K562 (cell line): ENCODE measurements at places on chromosomes 5 and 9. TPM values are rescaled to one million over a fixed set of nuclear protein-coding genes. Genes with fewer than 3 reads are reported as not detected.

- peaks cover 11% of the 10 kb centered on the region for H3K4me1 ChIP-seq
- no peaks in the 10 kb centered on the region for H3K36me3 ChIP-seq
- no peak overlapping the region for H3K27ac ChIP-seq
- no peak overlapping the region for H3K4me3 ChIP-seq
- DNase-seq = no peak
- H3K27me3 ChIP-seq = peaks cover 34% of the 10 kb centered on the region
These were observed 1.1 kb upstream of the GNA14 start for GRCh38 chr9:77649109-77649812.

DNA sequence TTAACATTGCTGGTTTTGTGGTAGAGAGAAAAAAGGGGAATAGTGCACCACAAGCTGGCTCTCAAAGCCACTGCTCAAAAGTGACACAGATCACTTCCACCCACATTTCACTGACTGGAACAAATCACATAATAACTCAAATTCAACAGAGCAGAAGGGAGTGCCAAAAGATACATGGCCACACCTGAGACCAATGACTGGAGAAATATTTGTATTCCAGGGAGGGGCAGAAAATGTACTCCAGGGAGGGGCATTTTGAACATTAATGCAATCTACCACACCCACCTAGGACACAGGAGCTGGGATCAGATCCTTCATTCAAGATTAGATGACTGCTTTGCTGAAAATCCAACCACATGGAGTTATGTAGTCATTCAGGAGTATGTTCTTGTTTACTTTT is 44.8 kb upstream of the ALDOB start:
- DNase-seq = no peak
- H3K4me3 ChIP-seq = no peak overlapping the region
- H3K27ac ChIP-seq = no peak overlapping the region
- peaks cover 14% of the 10 kb centered on the region for H3K27me3 ChIP-seq
- H3K36me3 ChIP-seq = peaks cover 9% of the 10 kb centered on the region; the same call in 2 of the 3 replicates

GRCh38 chr9:128160603-128160987 is 530 bp downstream of the BBLN start:
- peaks cover 34% of the 10 kb centered on the region for H3K36me3 ChIP-seq
- no peaks in the 10 kb centered on the region for H3K27me3 ChIP-seq
- peak overlapping the region; percentile 83 for H3K27ac ChIP-seq
- H3K4me1 ChIP-seq = peaks cover 43% of the 10 kb centered on the region
- H3K4me3 ChIP-seq = peak overlapping the region; percentile 72

GRCh38 chr5:32837211-32837610 is 126.1 kb downstream of the NPR3 start:
- no peak for DNase-seq
- no peaks in the 10 kb centered on the region for H3K36me3 ChIP-seq
- no peak overlapping the region for H3K27ac ChIP-seq
- H3K4me1 ChIP-seq = no peaks in the 10 kb centered on the region
- H3K4me3 ChIP-seq = no peak overlapping the region

DNA sequence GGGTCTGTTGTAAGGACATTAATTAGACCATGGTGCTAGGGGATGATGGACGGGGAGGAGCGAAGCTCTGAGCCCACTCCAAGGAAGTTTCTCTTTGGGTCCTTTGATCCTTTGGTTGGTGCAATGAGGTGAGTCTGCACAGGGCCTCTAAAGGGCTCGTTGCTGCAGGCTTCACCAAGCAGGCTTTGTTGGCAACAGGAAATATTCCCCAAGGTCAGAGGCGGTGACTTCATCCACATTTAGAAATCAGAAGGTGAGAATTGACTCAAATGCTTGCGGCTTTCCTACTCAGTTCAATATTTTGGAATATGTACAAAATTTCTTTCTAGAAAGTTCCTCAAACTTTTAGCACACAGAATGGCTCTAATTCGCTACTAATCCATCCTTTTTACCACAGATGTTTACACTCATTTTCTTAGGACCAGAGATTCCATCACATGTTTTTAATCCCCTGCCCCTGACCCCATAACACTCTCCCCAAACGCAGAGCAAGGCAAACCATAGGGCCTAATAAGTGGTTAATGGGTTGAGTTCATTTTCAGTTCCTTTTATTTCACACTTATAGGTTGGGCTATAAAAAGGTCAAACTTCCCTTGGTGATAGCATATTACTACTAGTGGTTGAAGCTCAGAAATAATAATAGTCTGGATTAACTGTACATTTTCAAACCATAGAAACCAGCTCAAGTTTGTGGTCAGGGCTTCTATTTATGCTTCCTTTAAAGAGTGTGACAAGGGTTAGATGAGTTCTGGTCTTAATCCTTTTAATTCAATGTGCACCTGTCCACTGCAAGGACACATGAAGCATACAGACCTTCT is 37.3 kb upstream of the TMEM252 start:
- no peaks in the 10 kb centered on the region for H3K36me3 ChIP-seq
- no peaks in the 10 kb centered on the region; the same call in 1 of the 2 replicates for H3K27me3 ChIP-seq
- H3K4me3 ChIP-seq = no peak overlapping the region

DNA sequence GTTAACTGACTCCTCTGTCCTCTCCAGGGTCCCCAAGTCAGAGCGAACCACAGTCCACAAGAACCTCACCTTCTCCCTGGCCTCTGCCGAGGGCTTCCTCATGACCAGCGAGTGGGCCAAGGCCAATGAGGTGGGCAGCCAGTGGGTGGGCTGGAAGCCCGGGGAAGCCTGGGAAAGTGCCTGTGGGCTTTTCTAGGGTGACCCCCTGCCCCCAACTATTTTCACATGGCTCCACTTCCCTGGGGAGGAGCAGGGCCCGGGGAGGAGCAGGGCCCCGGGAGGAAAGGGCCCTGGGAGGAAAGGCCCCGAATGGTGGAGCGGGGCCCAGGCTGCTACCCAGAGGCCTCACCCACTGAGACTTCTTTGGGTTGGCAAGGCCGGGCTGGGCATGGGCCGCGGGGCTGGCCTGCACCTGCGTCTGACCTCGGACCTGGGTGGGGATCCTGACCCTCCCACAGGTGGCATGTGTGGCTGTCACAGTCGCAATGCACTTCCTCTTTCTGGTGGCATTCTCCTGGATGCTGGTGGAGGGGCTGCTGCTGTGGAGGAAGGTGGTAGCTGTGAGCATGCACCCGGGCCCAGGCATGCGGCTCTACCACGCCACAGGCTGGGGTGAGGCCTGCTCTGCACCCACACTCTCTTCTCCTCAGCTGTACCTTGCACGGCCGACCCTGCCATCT is 17.9 kb downstream of the ADGRD2 start:
- no peaks in the 10 kb centered on the region; the same call in 2 of the 3 replicates for H3K4me1 ChIP-seq
- peaks cover 19% of the 10 kb centered on the region; the same call in 2 of the 3 replicates for H3K27me3 ChIP-seq
- H3K4me3 ChIP-seq = no peak overlapping the region
- H3K36me3 ChIP-seq = no peaks in the 10 kb centered on the region
- no peak overlapping the region for H3K27ac ChIP-seq

- no peaks in the 10 kb centered on the region for H3K27me3 ChIP-seq
- no peak overlapping the region for H3K27ac ChIP-seq
- no peak for DNase-seq
These were observed 110.7 kb downstream of the CFAP95 start for GRCh38 chr9:69931340-69931739.

- H3K4me1 ChIP-seq = no peaks in the 10 kb centered on the region
- H3K27ac ChIP-seq = no peak overlapping the region
- H3K4me3 ChIP-seq = no peak overlapping the region
- DNase-seq = no peak
These were observed 300.0 kb downstream of the YTHDC2 start for GRCh38 chr5:113813466-113813865.

DNA sequence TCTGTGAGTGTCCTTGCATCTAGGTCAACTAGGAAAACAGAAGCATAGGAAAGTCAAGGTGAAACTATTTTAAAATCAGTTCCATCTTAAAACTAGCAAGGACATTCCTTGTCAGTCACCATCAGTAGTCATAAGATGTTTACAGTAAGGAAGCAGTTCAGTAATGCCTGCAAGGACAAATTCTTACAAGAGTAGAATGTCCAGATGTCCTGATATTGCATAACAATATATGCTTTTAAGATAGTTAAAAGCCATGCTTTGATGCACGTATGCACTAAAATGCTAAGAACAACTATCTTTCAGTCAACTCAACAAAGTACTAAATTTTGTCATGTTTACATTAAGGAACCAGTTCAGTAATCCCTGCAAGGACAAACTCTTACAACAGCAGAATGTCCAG is 11.3 kb upstream of the SVEP1 start:
- H3K4me3 ChIP-seq = no peak overlapping the region
- no peaks in the 10 kb centered on the region for H3K4me1 ChIP-seq

DNA sequence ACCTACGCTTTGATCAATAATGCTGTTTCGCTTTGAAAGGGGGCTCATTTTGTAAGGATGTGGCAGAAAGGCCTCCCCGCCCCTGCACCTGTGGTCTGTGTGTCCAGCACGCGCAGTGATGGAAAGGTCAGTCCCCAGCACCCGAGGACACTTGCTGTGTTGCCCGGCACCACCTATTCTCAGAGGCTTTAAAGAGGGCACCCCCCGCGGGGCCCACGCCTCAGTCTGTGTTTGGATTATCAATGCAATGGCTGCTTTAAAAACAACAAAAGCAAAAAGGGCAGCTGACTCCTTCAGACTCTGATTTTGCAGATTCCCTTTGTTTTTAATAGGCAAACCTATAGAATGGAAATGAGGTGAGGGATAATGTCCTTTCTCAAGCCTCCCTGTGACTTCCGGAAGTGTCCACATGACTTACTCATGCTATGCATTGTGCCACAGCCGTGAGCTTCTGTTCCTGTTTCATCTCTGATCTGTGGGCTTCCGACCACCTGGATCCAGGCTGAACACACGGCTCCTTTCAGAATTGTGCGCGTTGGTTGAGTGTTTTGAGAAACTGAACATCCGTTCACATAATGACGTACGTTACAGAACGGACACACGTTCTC is 416.2 kb downstream of the IRX2 start:
- H3K27me3 ChIP-seq = peaks cover 36% of the 10 kb centered on the region; the same call in 2 of the 3 replicates
- no peaks in the 10 kb centered on the region for H3K36me3 ChIP-seq
- H3K4me1 ChIP-seq = no peaks in the 10 kb centered on the region
- no peak overlapping the region for H3K27ac ChIP-seq
- no peak overlapping the region for H3K4me3 ChIP-seq

GRCh38 chr5:11715461-11716196 is 188.6 kb downstream of the CTNND2 start:
- H3K36me3 ChIP-seq = no peaks in the 10 kb centered on the region
- H3K4me1 ChIP-seq = no peaks in the 10 kb centered on the region
- H3K27ac ChIP-seq = no peak overlapping the region
- no peak overlapping the region for H3K4me3 ChIP-seq

DNA sequence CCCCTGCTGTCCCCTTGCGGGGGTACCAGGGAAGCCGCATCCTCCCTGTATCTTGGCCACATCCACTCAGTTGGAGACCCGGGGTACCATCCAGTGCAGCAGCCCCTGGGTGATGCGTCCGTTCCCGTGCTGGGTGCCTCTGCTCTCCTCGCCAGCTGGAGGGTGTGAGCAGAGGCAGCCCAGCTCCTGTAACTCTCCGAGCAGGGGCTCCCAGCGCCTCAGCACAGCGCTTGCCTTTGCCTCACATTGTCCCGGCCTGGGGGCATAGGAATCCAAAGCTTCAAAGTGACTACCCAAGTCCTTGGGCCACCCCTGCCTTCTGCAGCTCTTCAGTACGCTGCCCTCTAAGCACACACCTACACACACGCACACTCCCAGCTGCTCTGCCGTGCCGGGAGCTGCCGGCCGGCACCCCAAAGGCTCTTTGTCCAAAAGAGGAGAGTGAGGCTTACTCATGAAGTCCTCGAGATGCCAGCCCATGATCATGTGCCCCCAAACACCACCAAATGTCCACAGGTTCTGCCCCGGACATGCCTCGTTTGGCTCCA is 733 bp downstream of the ANGPTL2 start:
- no peak for DNase-seq
- no peaks in the 10 kb centered on the region for H3K36me3 ChIP-seq
- H3K27me3 ChIP-seq = peaks cover 41% of the 10 kb centered on the region; the same call in 2 of the 3 replicates
- H3K4me3 ChIP-seq = no peak overlapping the region
- peaks cover 14% of the 10 kb centered on the region for H3K4me1 ChIP-seq

DNA sequence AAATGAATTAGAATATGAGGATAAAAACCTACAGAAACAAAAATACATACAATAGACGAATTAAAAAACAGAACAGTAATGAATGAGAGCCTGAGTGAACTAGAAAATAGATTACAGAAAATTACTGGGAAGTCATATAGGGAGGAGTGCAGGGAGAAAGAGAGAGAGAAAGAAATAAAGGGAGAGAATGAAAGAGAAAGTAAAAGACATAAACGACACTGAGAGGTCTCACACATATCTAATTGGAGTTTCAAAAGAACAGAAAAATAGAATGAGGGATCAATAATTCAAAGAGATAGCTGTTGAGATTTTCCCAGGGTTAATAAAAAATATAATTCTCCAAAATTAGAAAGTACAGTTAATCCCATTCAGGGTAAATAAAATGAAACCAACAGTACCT is 156.4 kb upstream of the FTMT start:
- H3K4me1 ChIP-seq = no peaks in the 10 kb centered on the region; the same call in 1 of the 3 replicates
- H3K36me3 ChIP-seq = no peaks in the 10 kb centered on the region
- no peaks in the 10 kb centered on the region for H3K27me3 ChIP-seq
- H3K4me3 ChIP-seq = no peak overlapping the region

- H3K4me3 ChIP-seq = no peak overlapping the region
- H3K27me3 ChIP-seq = no peaks in the 10 kb centered on the region
- peaks cover 4% of the 10 kb centered on the region; the same call in 1 of the 2 replicates for H3K4me1 ChIP-seq
- DNase-seq = no peak
- H3K27ac ChIP-seq = no peak overlapping the region
These were observed 7.6 kb upstream of the DNAJA1 start for GRCh38 chr9:33017283-33018041.

DNA sequence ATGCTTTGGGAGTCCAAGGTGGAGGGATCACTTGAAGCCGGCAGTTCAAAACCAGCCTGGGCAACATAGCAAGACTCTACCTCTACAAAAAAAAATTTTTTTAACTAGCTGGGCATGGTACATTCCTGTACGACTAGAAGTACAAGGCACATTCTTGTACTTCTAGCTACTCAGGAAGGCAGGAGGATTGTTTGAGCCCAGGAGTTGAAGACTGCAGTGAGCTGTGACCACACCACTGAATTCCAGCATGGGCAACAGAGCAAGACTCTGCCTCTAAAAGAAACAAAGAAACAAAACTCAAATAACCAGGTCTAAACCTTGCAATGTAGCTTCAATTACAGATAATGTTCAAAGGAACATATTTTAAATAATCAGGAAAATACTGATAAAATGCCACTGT is 56.2 kb downstream of the SSBP2 start:
- no peaks in the 10 kb centered on the region for H3K27me3 ChIP-seq
- no peak for DNase-seq
- no peak overlapping the region for H3K27ac ChIP-seq
- H3K4me1 ChIP-seq = no peaks in the 10 kb centered on the region

GRCh38 chr5:141618030-141618803 is 583 bp downstream of the DIAPH1 start:
- peak overlapping the region; percentile 89 for H3K27ac ChIP-seq
- H3K4me1 ChIP-seq = peaks cover 4% of the 10 kb centered on the region; the same call in 2 of the 3 replicates
- H3K36me3 ChIP-seq = peaks cover 69% of the 10 kb centered on the region
- no peaks in the 10 kb centered on the region for H3K27me3 ChIP-seq
- DNase-seq = no peak

The CEP78 gene
- 18.3 and 21.5 TPM in 2 replicates for total RNA-seq

The NIPBL gene
- total RNA-seq = 56.7 and 56.9 TPM in 2 replicates

The LCN15 gene
- not detected in 2 replicates for total RNA-seq

The PCDHB12 gene
- not detected in 2 replicates for total RNA-seq

The PRSS3 gene
- total RNA-seq = 0.42 and 1.3 TPM in 2 replicates

The PCDHA6 gene
- total RNA-seq = not detected in 2 replicates

The WHRN gene
- total RNA-seq = 14.1 and 17.1 TPM in 2 replicates

The ADRA1B gene
- not detected in 2 replicates for total RNA-seq

The SPINK9 gene
- total RNA-seq = not detected in 2 replicates
